ENCODE measurements at places on chromosomes 11 and 22. TPM values are rescaled to one million over a fixed set of nuclear protein-coding genes. Genes with fewer than 3 reads are reported as not detected.

GRCh38 chr11:115924744-115925567, 420.7 kb upstream of the CADM1 start:
- H3K27ac ChIP-seq, result no peak overlapping the region
- no peaks in the 10 kb centered on the region for H3K36me3 ChIP-seq
- H3K4me1 ChIP-seq, result no peaks in the 10 kb centered on the region
- no peaks in the 10 kb centered on the region for H3K27me3 ChIP-seq
- no peak for DNase-seq
- H3K4me3 ChIP-seq, result no peak overlapping the region

- H3K36me3 ChIP-seq, result no peaks in the 10 kb centered on the region
- H3K4me3 ChIP-seq, result no peak overlapping the region
- H3K4me1 ChIP-seq, result no peaks in the 10 kb centered on the region
- H3K27ac ChIP-seq, result no peak overlapping the region
- H3K27me3 ChIP-seq, result peaks cover 85% of the 10 kb centered on the region
Observed at GRCh38 chr11:45365961-45366618, 79.9 kb upstream of the SYT13 start.

DNA sequence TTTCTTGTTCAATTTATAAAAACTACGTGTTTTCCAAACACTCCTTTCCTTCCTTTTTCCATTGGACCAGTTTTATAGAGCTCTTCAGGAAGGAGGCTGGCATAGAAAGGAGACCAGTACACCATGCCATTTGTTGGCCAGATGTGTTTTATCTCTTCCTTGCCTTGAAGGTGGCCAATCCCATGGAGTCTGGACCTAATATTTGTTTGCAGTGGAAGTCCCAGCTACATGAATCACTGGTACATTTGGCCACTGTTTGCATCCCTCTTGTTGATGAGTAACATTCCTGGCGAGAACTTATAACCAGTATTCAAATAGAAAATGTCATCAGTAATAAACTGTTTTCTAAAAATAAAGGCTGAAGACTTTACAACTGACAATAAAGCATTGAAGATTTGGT, 110.2 kb downstream of the ANO3 start:
- no peak overlapping the region for H3K27ac ChIP-seq
- no peaks in the 10 kb centered on the region for H3K36me3 ChIP-seq
- H3K4me1 ChIP-seq, result no peaks in the 10 kb centered on the region

DNA sequence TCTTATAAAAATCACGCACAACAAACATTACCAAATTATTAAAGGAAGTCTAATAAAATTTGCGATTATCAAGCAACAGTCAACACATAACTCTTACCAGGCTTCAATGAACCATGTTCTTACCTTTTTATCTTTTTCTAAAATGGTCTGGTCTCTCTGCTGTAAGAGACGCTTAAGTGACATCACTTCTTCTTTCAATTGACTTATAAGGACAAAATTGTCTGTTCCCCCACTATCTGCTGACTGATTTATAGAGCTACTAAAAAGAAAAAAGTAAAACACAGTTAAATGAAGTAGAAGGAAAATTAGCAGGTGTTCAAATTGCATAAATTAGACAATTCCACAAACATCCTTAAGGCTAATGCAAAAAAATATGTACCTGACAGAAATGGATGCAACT, 10.9 kb downstream of the FAM76B start:
- H3K27me3 ChIP-seq, result no peaks in the 10 kb centered on the region
- H3K36me3 ChIP-seq, result peaks cover 82% of the 10 kb centered on the region
- no peak for DNase-seq
- H3K4me3 ChIP-seq, result no peak overlapping the region
- H3K4me1 ChIP-seq, result no peaks in the 10 kb centered on the region

- H3K4me3 ChIP-seq, result no peak overlapping the region
- no peaks in the 10 kb centered on the region for H3K27me3 ChIP-seq
- no peaks in the 10 kb centered on the region for H3K36me3 ChIP-seq
- H3K4me1 ChIP-seq, result no peaks in the 10 kb centered on the region
- H3K27ac ChIP-seq, result no peak overlapping the region
Observed at GRCh38 chr11:5123802-5124521, 14.2 kb downstream of the OR52A5 start.

DNA sequence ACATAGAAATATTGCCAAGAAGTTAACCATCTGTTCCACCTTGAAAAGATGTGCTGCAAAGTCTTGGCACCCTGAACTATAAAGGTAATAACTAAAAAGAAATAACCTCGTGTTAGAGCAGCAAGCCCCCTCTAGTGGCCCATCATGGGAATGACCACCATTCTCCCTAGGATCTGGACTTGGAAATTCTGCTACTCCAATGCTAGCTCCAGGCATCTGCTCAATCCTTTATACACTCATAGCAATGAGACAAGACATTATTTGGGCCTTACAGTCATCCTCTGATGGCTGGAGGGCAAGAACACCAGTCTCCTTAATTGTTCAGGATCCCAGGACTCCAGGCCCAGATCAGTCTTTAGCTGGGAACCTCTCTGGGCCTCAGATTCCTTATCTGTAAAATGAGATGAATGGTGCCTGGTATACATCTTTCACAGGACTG, 76.0 kb downstream of the CWC15 start:
- no peak overlapping the region for H3K4me3 ChIP-seq
- H3K27ac ChIP-seq, result no peak overlapping the region
- peaks cover 8% of the 10 kb centered on the region for H3K4me1 ChIP-seq
- H3K36me3 ChIP-seq, result 0 out of 2 replicates have a peak, but pooled peaks cover 4% of the 10 kb centered on the region
- no peaks in the 10 kb centered on the region for H3K27me3 ChIP-seq

- DNase-seq, result no peak
- H3K4me3 ChIP-seq, result no peak overlapping the region
Observed at GRCh38 chr11:71293961-71294782, 41.8 kb upstream of the SHANK2 start.

DNA sequence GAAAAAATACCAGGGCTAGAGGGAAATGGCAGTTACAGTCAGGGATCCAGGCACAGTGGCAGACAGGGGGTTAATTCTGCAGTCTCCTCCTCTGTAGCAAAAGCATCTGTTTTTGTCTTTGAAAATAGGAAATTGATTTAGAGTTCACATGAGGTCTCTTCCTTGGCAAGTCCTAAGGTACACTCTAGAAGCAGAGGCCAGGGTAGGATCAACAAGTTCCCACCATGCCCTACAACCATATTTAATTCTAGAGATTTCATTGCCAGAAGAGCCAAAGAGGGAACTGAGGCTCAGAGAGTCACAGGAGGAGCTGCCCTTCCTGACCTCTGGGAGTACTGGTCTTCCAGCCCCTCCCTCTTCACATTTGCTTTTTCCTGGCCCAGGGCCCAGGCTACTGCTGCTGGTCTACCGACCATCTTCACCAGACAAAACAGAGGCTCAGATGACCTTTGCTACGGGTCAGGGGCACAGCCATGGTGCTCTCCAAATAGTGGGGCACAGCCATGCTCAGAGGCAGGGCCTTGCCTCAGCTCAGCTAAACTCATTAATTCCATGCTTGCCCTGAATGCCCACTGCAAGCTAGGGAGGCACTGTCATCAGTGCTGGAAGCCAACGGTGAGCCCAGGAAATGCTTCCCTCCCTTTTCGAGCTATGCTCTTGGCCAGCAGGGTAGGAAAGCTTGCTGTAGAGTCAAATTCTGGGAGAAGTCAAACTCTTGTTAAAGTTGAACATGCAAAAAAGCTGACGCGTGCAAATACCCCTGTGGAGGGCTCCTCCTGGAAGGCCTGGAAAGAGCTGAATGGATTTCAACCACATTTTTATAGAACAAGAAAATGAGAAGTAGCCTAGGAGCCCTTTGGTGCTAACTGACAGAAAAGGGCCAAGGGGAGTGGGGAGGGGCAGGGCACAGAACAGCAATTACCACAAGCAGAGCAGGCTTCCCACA, 11.7 kb upstream of the CHRM4 start:
- H3K27ac ChIP-seq, result no peak overlapping the region
- no peaks in the 10 kb centered on the region for H3K36me3 ChIP-seq
- no peaks in the 10 kb centered on the region for H3K27me3 ChIP-seq
- no peak for DNase-seq

- H3K27me3 ChIP-seq, result peaks cover 48% of the 10 kb centered on the region
- no peaks in the 10 kb centered on the region for H3K4me1 ChIP-seq
- no peaks in the 10 kb centered on the region for H3K36me3 ChIP-seq
- H3K27ac ChIP-seq, result no peak overlapping the region
Observed at GRCh38 chr11:61198361-61198760, 5.0 kb upstream of the PGA3 start.

DNA sequence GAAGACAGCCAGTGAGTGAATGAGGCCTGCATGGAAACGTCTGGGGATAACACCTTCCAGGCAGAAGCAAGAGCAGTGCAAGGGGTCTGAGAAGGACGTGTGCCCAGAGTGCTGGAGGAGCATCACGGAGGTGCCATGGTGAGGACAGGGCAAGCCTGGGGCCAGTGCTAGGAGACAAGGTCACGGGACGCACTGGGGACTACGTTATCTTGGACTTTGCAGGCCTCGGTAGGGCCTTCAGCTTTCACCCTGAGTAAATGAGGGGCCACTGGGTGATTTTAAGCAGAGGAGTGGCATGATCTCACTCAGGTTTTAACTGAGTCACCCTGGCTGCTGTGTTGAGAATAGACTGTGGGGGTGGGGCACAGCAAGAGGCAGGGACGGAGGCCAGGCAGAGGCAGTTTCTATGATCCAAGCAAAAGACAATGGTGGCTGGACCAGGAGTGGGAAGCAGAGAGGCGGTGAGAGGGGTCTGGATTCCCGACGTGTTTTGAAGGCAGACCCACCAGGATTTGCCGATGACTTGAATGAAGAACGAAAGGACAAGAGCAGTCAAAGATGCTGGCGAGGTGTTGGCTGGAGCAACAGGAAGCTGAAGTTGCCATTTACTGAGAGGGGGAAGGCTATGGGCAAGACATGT, 102.7 kb upstream of the PARVA start:
- peaks cover 16% of the 10 kb centered on the region for H3K4me1 ChIP-seq
- H3K27ac ChIP-seq, result no peak overlapping the region

- H3K36me3 ChIP-seq, result no peaks in the 10 kb centered on the region
- H3K27me3 ChIP-seq, result no peaks in the 10 kb centered on the region
- peak; percentile 96 for DNase-seq
- peaks cover 68% of the 10 kb centered on the region for H3K4me1 ChIP-seq
- H3K27ac ChIP-seq, result peak overlapping the region; percentile 100
Observed at GRCh38 chr11:33692013-33692504, 8.6 kb downstream of the C11orf91 start.

- no peak overlapping the region for H3K27ac ChIP-seq
- H3K36me3 ChIP-seq, result no peaks in the 10 kb centered on the region
- peaks cover 48% of the 10 kb centered on the region for H3K4me1 ChIP-seq
- H3K4me3 ChIP-seq, result no peak overlapping the region
- no peaks in the 10 kb centered on the region for H3K27me3 ChIP-seq
- DNase-seq, result peak; percentile 14
Observed at GRCh38 chr11:33696931-33697638, 3.5 kb downstream of the C11orf91 start.

GRCh38 chr11:9851366-9851765, 187.5 kb downstream of the SWAP70 start:
- peaks cover 3% of the 10 kb centered on the region for H3K36me3 ChIP-seq

DNA sequence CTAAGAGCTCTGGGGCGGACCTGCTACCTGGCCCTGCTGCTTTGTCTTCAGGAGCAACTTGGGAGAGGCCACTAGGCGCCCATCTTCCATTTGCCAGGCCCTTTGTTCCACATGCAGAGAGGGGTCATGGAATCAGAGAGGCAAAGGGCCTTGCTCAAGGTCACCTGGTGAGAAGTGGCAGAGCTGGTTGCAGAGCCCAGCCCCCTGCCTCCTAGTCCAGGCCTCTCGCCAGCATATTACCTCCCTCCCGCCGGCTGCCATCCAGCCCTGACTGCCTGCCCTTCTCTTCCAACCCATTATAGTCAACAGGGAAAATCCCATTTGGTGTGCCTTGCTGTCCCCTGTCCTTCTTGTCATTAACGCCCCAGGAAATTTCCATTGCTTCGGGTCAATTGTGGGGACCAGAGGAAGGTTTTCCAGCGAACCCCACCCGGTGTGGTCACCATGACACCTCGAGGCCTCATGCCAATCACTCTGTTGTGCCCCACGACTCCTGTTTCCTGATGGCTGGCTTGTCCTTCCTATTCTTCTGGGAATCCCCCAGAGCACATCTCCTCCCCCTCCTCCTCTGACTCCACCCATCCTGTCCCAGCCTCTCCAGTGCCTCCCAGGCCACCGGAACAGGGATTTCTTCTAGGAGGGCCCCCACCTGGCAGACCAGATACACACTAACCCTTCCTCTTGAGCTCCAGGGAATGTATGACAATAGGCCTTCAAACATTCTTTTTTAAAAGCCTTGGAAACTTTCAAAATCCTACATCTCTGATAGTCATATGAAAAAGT, 77.0 kb downstream of the NECTIN1 start:
- H3K36me3 ChIP-seq, result no peaks in the 10 kb centered on the region
- no peaks in the 10 kb centered on the region for H3K4me1 ChIP-seq
- H3K27ac ChIP-seq, result no peak overlapping the region
- no peaks in the 10 kb centered on the region for H3K27me3 ChIP-seq

DNA sequence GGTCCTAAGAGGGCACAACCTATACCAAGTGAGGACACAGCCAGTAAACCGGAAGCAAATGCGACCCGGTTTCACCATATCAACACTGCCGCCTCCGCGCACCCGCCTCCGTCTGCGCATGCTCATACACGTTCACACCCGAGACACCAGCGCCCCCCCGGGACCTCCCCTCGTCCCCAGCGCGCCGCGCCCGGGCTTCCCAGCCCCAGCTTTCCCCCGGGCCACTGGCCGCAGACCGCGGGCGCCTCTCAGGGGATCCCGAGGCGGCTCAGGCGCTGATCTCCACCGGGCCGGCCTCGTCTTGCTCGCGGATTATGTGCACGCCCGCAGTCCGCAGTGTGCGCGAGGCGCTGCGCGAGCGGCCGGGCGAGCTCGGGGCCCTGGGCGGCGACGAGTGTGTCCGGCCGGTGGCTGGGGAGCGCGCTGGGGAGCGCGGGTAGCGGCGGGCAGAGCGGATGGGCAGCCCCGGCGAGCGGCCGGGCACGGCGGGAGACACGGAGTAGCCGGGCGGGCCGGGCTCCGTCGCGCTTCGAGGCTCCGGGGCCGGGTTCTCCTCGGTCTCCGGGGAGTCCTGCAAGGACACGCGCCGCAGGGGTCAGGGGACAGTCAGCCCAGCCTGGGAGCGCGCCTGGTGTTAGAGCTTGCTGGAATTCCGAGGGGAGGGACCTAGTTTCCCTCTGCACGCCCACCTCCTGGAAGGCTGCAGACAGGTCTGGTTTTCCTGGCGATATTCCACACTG, 2.0 kb downstream of the HEPN1 start:
- H3K4me1 ChIP-seq, result no peaks in the 10 kb centered on the region
- peak overlapping the region; percentile 22 for H3K4me3 ChIP-seq
- no peaks in the 10 kb centered on the region for H3K27me3 ChIP-seq
- no peaks in the 10 kb centered on the region for H3K36me3 ChIP-seq

The KRTAP5-10 gene
- total RNA-seq, result not detected

The SLC22A9 gene
- total RNA-seq, result not detected

The MMP27 gene
- not detected for total RNA-seq

The IL18 gene
- 53.6 TPM for total RNA-seq

The APOA1 gene
- total RNA-seq, result not detected

The CTR9 gene
- total RNA-seq, result 21.9 TPM

The TRAF6 gene
- 4.1 TPM for total RNA-seq

The SCGB2A2 gene
- total RNA-seq, result not detected

The SPI1 gene
- not detected for total RNA-seq

The GRAMD4 gene
- 18.9 TPM for total RNA-seq

The IGLL1 gene
- total RNA-seq, result not detected

The OR10AG1 gene
- not detected for total RNA-seq
